Kidney (tissue), 22 donors: ENCODE measurements at places on chromosomes 1 and 21.
A peak's percentile ranks its signal among the peaks of the same experiment; 100 is the strongest.

DNA sequence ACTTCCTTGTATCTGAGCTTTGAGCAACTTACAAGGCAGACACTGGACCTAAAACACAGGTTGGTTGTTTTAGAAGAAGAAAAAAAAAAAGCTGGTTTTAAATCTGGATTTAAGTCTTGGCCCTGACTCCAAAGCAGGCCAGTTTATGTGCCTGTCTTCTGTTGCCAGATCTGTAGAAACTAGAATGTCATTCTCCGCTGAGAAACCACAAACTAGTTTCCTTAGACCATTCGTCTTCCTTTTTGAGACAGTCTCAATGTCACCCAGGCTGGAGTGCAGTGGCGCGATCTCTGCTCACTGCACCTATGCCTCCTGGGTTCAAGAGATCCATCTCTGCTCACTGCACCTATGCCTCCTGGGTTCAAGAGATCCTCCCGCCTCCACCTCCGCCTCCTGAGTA lies 33.9 kb downstream of the APP start:
- H3K27me3 ChIP-seq: no peaks in the 10 kb centered on the region
- H3K36me3 ChIP-seq: no peaks in the 10 kb centered on the region
- H3K27ac ChIP-seq: no peak overlapping the region
- no peak for DNase-seq
- H3K4me3 ChIP-seq: no peak overlapping the region

- no peaks in the 10 kb centered on the region for H3K27me3 ChIP-seq
- no peak overlapping the region for H3K4me3 ChIP-seq
- peaks cover 16% of the 10 kb centered on the region for H3K36me3 ChIP-seq
- peak; percentile 38 for DNase-seq
- H3K27ac ChIP-seq: no peak overlapping the region
- H3K4me1 ChIP-seq: peaks cover 10% of the 10 kb centered on the region
Observed at GRCh38 chr1:154546264-154547063, 12.0 kb downstream of the UBE2Q1 start.

DNA sequence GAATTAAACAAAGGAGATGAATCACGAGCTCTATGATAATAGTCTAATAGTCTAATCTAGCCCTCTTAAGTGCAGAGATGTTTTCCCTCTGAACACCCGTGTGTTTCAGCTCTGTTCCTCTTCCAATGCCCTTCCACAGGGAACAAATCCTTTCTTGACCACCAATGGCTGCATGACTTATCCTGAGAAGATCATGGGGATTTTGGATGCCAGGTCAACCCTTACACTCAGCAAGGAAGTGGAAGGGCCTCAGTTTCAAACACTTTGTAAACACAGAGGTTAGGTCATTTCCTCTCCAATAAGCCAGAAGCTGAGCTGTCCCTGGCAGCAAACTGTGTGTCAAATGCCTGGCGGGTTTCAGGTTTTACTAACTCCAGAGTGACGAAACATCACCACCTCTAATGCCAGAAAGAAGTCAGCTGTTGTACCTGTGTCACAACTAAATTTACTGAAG lies 200.0 kb downstream of the GABPA start:
- no peak overlapping the region for H3K4me3 ChIP-seq
- no peaks in the 10 kb centered on the region for H3K27me3 ChIP-seq
- H3K27ac ChIP-seq: peak overlapping the region; percentile 63
- H3K4me1 ChIP-seq: peaks cover 3% of the 10 kb centered on the region
- no peaks in the 10 kb centered on the region for H3K36me3 ChIP-seq
- peak; percentile 85 for DNase-seq

DNA sequence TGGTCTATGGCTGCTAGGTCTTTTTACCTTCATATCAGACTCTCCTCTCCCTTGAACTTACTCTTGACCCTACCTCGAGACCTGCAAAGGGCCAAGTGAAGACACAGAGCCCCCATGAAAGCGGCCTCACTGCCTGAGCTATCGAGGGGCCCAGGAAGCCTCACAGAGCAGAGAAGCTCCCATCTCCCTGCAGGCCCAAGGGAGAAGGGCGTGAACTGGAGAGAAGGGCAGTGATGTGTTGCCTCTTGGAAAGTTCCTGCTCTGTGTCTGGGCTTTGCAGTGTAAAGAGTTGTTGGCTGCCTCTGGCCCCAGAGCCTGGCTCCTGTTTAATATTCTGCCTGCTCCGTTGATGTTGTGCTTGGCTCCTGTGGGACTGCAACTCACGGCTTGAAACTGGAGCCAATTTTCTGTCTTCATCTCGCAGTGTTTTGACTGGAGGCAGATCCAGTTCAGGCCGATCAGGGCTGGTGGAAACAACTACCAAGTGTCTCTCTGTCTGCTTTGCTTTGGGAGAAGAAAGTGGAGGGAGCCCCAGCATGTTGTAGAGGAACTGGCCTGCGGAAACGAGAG lies 4.3 kb downstream of the SERTAD4 start:
- peak overlapping the region; percentile 63 for H3K27ac ChIP-seq
- peak; percentile 92 for DNase-seq
- no peaks in the 10 kb centered on the region for H3K36me3 ChIP-seq
- peaks cover 8% of the 10 kb centered on the region for H3K4me1 ChIP-seq
- H3K27me3 ChIP-seq: no peaks in the 10 kb centered on the region
- H3K4me3 ChIP-seq: no peak overlapping the region

DNA sequence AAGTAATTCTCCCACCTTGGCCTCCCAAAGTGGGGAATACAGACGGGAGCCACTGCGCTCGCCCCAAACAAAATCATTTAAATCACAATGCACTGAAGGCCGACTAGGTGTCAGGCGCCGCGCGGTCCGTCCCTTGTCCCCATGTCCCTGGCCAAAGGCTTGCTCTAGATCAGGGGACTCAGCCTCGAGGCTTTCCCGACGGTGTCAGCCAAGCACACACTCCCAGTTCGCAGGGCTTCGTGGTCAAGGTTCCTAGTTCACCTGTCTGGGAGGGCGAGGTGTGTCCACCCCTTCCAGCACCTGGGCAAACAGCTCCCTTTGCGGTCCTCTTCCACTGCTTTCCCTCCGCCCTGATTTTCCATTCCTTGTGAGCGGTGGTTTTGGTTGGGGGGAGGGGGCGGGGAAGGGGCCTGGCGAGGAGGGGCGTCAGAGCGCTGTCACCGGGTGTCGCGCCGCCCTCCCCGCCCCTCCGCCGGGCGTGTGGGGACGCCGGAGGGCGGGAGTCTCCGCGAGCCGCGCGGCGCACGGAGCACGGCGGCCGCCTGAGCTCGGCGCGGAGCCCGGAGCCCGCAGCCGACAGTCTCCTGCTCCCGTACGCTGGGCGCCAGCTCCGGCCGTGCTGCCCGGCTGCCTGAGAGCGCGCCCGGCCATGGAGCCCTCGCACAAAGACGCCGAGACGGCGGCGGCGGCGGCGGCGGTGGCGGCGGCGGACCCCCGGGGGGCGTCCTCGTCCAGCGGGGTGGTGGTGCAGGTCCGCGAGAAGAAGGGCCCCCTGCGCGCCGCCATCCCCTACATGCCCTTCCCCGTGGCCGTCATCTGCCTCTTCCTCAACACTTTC lies at the start of gene STUM:
TSS of gene STUM (plus strand) at position 509 of the 838 bp plus-strand sequence. CDS start at position 650, 141 bp downstream.
- no peaks in the 10 kb centered on the region for H3K27me3 ChIP-seq
- no peak within 1 kb of the TSS for H3K27ac ChIP-seq
- H3K36me3 ChIP-seq: no peaks in the 10 kb centered on the region

GRCh38 chr1:219639876-219640577 lies 27.1 kb upstream of the ZC3H11B start:
- H3K4me1 ChIP-seq: no peaks in the 10 kb centered on the region
- no peak overlapping the region for H3K27ac ChIP-seq
- H3K27me3 ChIP-seq: no peaks in the 10 kb centered on the region
- H3K36me3 ChIP-seq: no peaks in the 10 kb centered on the region
- DNase-seq: no peak

DNA sequence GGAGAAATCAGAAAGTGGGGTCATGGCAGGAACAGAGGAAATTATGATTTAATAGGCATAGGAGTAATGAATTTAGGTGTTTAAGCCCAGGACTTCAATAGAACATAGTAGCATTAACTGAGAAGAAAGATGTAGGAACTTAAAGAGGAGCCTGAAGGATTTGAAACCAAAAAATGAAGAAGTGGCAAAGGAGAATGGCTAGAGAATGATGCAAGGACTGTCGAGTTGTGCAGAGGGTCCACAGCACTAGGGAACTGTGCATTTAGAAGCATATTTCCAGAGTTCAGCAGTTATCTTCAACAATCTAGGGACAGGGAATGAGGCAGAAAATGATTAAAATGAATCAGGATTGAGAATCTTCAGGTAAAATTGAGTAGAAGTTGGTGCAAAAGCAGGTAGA lies 328.1 kb upstream of the LYPLAL1 start:
- no peaks in the 10 kb centered on the region for H3K4me1 ChIP-seq
- H3K36me3 ChIP-seq: no peaks in the 10 kb centered on the region
- H3K27me3 ChIP-seq: no peaks in the 10 kb centered on the region
- no peak overlapping the region for H3K27ac ChIP-seq
- H3K4me3 ChIP-seq: no peak overlapping the region
- no peak for DNase-seq

DNA sequence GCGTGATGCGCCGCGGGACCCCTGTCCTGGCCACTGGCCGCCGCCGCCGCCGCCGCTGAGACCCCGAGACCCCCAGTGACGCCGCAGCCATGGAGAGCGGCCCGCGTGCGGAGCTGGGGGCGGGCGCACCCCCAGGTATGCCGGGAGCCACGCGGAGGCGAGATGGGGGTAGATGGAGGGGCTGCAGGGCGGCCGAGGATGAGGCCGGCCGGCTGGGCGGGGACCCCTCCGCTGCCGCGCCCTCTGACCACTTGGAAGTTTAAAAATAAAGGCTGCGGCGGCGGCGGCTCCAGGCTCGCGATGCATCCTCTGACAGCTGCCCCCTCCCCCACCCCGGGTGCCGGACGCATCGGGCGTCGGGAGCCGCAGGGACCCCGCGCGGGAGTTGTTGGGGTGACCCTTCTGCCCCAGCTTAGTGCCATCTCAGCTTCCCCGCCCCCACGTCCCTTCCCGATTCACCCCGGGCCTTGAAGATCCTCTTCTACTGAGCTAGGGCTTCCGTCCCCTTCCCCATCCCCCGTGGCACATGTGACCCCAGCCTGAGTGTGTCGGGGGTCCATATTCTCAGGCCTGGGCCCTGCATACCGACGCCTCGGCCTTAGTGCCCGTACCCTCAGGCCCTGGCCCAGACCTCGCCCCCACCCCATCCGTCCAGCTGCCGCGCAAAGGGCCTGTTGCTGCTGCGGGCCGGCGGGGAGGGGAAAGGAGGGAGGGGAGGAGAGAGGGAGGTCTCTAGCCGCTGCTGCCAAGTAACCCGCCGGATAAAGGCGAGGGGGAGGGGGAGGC lies 562 bp downstream of the MAP7D1 start:
- peak overlapping the region; percentile 71 for H3K4me3 ChIP-seq
- H3K36me3 ChIP-seq: peaks cover 5% of the 10 kb centered on the region
- peak; percentile 94 for DNase-seq
- peak overlapping the region; percentile 94 for H3K27ac ChIP-seq
- no peaks in the 10 kb centered on the region for H3K27me3 ChIP-seq
